ENCODE measurements at places on chromosomes 4 and X. TPM values are rescaled to one million over a fixed set of nuclear protein-coding genes. Genes with fewer than 3 reads are reported as not detected.
A peak's percentile ranks its signal among the peaks of the same experiment; 100 is the strongest.

DNA sequence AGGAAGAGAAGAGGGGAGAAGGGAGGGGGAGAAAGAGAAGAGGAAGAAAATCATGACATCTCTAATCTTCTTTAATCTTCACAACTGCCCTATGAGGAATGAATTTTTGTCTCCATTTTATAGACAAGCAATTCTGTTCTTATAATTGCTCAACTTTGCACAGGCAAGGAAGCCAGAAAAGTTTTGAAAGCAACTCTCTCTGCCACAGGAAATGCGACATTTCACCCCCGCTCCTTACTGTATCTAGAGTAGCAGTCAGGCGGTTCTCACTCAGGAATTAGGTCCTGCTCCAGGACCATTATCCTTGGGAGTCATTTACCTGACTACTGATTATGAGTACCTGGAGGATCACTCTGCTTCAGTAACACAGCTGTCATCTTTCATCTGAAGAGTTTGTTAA lies 69.2 kb upstream of the FAM9A start:
- DNase-seq: no peak

GRCh38 chr4:116942315-116942714 lies 143.1 kb downstream of the TRAM1L1 start:
- DNase-seq: no peak

DNA sequence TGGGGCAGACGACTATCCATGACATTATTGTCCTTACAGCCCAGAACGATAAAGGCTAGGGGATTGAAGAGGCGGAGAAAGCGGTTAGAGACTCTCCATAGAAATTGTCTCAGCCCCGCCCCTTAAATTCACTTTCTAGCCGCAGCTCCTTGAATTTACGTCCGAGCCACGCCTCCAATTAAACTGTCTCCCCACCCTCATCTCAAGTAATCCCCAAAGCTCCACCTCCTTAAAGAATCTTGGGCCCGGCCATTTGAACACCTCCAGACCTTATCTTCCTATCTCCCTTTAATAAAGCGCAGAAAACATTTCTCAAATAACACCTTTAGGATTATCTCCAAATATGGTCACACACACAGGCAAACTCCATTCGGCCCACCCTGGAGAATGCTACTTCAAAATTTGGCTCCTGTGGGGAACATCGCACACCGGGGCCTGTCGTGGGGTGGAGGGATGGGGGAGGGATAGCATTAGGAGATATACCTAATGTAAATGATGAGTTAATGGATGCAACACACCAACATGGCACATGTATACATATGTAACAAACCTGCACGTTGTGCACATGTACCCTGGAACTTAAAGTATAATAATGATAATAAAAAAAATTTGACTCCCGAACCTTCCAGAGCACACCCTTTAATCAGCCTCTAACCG lies 7.2 kb upstream of the MAGIX start:
- peak; percentile 78 for DNase-seq

The ASB5 gene
- total RNA-seq: not detected

DNA sequence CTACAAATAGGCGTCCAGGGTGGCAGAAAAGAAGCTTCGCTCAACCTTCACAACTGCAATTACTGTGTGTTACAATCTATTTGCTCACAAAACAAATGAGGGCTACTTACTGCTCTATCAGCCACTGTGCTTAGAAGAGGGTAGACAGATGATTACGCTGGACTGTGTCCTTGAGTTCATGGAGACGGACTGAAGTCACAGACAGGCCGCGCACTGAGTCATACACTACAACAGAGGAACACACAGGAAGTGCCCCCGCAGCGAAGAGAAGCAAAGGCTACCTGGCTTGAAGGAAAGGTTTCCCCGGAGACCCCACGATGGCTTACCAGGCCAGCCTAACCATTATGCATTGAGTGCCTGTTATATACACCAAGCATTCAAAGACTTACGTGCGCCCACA lies 25.6 kb downstream of the FAT1 start:
- no peak for DNase-seq

The KDM5C gene
- total RNA-seq: 151 TPM

GRCh38 chr4:40349561-40350198 lies 14.5 kb downstream of the CHRNA9 start:
- DNase-seq: peak; percentile 63

DNA sequence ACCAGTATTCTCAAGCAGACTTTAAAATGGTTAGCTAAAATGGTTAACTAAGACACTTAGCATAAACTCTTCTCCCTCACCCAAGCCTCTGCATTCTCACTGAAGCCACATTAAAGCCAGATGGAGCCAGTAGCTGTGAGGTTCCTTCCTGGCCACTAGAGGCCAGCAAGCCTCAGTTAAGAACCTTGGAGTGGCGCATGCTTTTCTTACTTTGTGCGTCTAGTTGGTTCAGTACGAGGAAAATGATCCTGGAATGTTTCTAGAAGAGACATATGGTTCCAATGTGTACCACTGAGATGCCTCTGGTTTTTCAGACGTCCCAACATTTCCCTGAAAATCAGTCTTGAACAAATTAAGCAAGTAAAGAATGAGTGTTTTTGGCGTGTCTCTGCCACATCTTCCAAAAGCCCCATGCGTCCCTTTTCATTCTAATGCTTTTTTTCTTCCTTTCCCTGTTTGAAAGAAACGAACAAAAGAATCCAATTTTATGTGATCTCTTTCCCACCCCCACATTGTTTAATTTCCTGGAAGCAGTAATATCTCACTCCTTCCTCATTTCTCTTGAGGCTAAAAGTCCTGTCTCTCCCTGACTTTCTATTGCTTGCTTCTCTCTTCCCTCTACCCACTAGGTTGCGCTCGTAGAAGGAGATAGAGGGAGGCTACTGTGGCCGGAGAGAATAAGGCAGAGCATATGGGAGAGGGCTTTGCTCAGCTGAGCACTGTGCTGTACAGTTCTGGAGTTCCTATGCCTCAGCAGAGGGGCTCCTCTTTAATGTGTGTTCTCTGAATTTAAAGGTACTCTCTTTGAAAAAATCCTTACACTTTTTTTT lies 82.9 kb upstream of the TAB3 start:
- DNase-seq: peak; percentile 19

- DNase-seq: peak; percentile 25
These were observed 478.9 kb downstream of the KCNIP4 start for GRCh38 chr4:21469438-21470300.

The MAGEC2 gene
- not detected for total RNA-seq
